ENCODE measurements at places on chromosomes 4 and X. TPM values are rescaled to one million over a fixed set of nuclear protein-coding genes. Genes with fewer than 3 reads are reported as not detected.

GRCh38 chrX:151370906-151371305 is 26.1 kb upstream of the VMA21 start:
- peaks cover 2% of the 10 kb centered on the region for H3K27me3 ChIP-seq
- DNase-seq = no peak
- no peaks in the 10 kb centered on the region for H3K36me3 ChIP-seq
- H3K4me1 ChIP-seq = peaks cover 3% of the 10 kb centered on the region

GRCh38 chr4:176882206-176882605 is 89.5 kb upstream of the VEGFC start:
- H3K27ac ChIP-seq = no peak overlapping the region
- DNase-seq = no peak
- H3K36me3 ChIP-seq = no peaks in the 10 kb centered on the region
- no peaks in the 10 kb centered on the region for H3K27me3 ChIP-seq

- H3K4me1 ChIP-seq = no peaks in the 10 kb centered on the region
- H3K27ac ChIP-seq = no peak overlapping the region
- no peak for DNase-seq
Observed at GRCh38 chr4:164943192-164943591, 34.3 kb downstream of the TRIM61 start.

The FRG2 gene
- total RNA-seq = not detected

Measured in spinal cord (tissue), 10 donors.